RKO (cell line): ENCODE measurements at places on chromosomes 16 and 17.

- DNase-seq: no peak
Observed at GRCh38 chr16:48271728-48272127, 24.4 kb upstream of the ABCC11 start.

DNA sequence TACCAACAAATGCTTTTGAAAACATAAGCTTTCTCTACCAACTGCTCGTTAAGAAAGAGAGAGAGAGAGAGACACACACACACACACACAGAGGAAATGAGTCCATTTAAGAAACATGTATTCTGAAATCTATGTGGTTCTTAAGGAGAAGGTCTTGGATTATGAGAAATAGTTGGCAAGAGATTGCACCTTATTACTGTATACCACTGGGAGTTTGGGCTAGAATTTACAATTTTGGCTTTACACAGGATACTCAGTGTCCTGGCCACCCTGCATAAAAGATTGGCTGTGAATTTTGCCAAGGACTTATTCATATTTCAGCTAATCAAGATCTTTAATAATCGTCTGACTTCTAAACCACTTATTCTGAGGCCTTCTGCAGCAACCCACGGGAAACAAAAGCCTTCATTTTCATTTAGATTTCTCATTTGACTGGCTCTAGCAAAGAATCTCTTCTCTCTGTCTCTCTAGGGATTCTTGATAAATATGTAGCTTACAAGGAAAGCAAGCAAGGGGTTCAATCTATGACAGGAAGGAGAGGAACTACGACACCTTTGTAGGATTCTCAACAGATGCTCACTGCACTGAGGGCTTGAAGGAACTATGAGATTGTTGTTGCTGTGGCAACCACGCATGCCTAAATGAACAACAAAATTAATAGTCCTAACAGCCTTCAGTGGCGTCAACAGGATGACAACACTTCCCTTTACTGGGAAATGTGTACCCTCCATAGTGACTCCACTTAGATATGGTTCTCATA is 75.3 kb upstream of the GNAO1 start:
- DNase-seq: no peak

DNA sequence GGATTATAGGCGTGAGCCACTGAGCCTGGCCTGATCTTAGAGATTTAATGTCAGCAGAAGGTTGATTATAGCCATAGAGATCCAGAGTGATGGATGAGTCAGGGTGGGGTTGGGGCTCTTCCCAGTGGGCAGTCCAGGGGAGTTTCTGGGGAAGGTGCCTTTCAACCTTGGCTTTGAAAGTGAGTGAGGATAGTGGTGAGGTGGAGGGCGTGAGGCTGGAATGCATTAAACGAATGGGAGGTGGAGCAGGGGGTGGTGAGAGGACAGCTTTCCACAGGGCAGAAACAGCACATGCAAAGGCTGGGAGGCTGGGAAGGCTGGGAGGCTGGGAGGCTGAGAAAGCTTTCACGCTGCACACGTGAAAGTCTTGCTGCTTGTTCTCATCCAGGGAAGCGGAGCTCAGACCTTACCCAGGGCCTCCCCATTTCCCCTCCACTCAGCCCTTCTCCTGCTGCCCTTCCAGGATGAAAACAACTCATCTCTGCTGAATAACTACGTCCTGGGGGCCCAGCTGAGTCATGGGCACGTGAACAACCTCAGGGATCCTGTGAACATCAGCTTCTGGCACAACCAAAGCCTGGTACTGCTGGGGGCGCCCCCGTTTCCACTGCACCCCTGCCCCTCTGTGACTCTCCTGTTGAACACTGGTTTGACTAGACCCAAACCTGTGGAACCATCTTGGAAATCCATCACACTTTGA is 22.3 kb downstream of the ADGRG5 start:
- DNase-seq: peak; percentile 40

GRCh38 chr16:11429823-11430222 is 84.6 kb downstream of the RMI2 start:
- no peak for DNase-seq

- no peak for DNase-seq
Observed at GRCh38 chr16:70156207-70156978, 17.2 kb upstream of the CLEC18C start.

DNA sequence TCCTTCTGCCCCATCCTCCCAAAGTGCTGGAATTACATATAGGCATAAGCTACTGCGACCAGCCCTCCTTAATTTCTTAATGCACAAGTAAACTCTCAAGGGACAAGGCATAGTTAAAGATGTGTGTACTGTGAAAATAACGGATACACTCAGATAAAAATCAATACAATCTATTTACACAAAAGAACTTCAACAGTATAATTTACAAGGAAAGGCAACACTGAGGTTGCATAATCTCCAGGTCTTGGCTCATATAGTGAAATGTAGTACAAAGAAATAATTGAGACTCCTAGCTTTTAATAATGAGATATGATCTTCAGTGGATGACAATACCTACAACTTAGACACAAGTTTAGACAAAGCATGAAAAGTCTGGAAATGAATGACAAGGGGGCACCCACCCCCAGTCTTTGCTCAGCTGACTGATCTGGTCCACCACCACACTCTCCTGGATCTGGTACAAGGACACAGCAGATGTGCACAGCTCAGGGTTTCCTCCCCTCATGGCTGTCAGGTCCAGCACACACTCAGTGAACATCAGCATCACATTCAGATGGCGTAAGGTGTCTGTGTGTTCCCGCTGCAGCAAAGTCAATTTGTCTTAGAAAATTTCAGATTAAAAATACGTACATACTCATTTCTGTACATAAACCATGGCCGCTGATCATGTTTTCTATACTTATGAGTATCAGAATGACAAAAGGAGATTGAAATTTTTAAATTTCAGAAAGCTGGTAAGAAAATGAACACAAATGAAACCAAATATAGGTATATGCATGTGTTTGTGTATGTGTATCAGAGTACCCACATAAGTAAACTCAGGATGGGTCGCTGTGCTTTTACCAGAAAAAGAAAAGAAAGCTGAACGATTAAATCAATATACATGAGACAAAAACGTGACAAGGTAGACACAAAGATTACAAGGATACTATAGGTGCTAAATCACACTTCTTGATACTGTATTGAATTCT is 33.7 kb upstream of the ALDH3A1 start:
- DNase-seq: no peak

DNA sequence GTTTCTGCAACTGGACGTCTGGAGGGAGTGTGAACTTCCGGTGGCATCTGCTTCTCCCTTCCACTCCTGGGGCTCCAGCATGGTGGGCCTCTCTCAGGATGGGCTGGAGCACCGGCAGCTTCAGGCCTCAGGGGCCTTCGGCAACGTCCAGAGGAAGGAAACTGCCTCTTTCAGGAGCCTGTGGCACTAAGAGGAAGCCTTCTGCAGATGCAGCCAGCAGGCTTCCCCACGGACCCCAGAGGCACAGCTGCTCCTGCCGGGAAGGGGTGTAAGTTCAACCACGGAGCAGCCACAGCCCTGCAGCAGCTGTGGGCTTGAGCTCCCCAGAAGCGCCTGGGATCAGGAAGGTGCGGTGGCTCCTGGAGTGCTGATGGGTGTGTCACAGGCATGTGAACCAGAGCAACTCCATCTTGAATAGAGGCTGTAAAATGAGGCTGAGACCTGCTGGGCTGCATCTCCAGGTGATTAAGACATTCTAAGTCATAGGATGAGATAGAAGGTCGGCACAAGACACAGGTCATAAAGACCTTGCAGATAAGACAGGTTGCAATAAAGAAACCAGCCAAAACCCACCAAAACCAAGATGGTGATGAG is 50.8 kb upstream of the KLHDC4 start:
- DNase-seq: no peak
